ENCODE measurements at places on chromosomes 16 and 17.

GRCh38 chr16:81003610-81004460, 2.9 kb downstream of the CMC2 start:
- no peak for DNase-seq

GRCh38 chr17:43949781-43950180, 4.0 kb downstream of the PYY start:
- DNase-seq: no peak

DNA sequence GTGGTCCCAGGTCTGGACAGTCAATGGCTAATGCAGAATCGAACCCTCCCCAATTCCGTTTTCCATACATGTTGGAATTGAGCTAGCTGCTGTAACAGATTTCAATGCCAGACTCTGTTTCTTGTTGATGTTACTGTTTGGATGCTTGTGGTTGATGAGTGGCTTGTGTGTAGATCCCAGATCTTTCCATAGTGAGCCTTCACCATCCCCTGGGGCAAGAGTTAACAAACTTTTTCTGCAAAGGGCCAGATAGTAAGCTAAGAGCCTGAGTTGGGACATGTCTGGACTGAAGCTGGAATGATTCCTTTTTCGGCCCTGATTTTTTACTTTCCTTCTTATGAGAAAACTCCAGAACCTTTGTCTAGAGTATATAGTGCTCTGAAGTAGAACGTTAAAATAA, 296.3 kb downstream of the CPPED1 start:
- DNase-seq: no peak

GRCh38 chr17:48701864-48702532, 20.3 kb downstream of the PRAC1 start:
- DNase-seq: no peak

DNA sequence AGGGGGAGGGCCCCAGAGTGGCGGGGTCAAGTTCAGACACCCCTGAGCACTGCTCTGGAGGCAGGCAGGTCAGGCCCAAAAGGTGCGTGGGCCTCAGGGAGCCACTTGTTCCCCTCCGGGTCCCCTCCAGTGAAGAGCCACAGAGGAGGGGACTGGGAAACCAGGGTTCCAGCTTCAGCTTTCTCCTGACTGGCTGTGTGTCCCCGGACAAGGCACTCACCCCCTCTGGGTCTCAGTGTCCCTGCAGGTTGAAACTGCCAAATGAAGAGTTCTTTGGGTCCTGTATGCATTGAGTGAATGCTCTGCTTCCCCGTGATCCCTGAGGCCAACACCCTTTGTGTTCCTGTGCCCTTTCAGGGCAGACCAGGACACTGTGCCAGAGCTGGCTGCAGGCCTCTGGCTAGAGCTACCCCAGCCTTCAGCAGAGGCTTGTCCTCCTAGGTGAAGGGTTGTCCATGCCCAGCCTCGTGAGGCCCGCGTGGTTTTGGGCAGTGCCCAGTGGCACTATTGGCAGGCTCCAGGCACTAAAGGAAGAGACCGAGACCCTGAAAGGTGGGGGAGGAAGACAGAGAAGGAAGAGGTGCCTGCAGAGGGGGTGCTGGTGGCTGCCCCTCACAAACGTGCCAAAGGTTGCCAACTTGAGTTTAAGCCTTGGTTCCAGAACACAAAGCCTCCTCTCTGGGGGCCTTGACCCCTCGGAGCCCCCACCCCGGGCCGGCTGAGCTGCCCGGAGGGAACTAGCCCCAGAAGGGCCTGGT, 13.3 kb upstream of the WNT3 start:
- no peak for DNase-seq

DNA sequence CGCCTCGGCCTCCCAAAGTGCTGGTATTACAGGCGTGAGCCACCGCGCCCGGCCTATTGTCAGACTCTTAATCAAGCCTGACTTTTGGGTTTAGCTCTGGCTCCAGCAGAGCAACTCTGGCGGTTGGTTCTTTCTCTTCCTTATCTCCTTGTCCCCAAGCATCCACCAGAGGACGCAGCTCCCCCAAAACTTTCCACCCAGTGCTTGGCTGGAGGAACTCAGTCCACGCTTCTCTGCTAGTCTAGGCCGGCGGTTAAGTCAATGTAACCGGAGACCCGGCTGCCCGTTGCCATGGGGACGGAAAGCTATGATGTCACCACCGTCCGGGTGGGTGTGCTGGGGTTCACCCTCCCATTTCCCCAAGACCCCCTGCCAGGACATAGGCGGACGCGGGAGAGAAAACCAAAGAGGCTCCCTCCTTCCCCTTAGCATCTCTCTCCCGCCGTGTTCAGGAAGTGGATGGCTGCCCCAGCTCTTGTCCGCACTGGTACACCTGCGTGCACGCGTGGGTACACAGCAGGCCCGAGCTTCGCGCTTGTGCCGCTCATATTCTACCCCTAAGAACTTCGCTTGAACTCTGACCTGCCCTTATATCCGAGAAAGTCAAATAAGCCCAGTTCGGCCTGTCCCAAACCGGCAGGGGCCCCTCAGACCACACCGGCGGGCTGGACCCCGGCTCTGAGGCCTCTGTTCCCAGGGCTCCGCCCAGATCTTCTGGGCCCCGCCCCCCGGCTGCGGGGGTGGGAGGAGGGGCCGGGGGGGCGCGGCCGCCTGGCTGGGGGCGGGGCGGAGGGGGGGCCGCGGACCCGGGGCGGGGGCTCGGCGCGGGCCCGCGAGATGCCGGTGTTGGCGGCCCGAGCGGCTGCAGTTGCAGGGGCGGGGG, at the start of gene RND2:
TSS of gene RND2 (plus strand) at position 825 of the 883 bp plus-strand sequence. CDS start 117 bp downstream, outside the sequence.
- peak; percentile 94 for DNase-seq

GRCh38 chr17:43126911-43127290, 1.7 kb upstream of the BRCA1 start:
- DNase-seq: no peak

DNA sequence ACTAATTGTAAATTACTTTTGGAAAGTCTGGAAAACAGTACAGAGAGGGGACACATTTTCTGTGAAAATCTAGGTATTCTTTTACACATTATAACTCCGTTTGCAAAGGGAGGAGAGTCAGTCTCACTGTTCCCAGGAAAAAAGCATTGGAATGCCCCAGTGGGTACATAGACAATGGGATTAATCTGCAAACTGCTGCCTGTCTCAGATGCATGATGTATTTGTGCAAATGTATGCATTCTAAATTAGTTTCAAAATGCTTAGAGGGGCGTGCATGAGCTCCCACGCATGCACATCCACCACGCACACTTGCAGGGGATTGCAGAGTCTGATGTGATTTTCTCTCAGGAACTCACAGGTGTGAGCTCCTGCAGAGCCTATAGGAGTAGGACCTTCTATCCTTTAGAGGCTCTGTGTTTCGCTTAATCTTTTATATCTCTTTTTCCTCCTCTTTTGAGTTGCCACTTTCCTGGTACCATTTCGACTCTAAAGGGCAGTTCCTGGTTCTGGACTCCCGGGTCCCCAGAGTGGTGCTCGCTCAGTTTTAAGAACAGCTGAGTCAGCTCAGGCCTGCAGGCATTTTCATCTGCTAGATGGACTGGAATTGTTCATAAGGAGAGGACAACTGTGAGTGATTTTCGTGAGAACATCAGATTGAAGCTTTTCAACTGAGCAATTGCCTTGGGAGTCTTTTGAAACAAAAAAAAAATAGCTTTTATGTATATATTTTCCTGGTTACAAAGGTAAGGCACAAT, 1.1 kb downstream of the BCO1 start:
- DNase-seq: no peak

GRCh38 chr17:1865252-1866037, 35.6 kb downstream of the RPA1 start:
- no peak for DNase-seq

DNA sequence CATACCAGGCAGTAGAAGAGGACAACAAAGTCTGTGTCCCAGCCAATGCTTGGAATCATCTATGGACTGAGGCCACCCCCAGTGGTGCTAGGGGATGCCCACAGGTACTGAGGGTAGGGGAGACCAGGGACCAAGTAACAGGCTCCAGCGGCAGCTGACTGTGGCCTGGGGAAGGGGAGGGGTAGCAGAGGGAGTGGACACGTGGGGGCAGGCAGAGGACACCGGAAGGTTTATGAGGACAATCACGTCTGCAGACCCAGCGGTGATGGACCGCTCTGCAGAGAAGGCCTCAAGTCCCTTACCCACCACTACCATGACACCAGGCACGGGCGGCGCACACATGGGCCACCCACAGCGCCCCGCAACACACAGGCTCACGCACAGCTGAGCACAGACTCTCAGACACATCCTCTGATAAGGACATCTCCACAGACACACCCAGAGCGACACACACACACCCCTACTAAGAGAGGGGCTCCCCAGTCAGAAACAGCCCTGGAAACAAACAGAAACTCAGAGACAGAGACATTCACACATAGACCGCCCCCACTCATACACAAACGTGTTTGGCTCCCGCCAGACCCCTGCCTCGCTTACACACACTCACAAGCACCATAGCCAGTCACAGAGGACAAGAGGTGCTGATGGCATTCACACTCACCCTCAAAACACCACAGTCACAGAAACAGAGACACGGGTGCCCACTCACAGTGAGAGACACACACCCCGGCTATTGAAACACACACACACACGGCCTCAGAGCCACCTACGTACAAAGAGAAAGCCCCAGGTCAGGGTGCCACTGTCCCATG, 35.8 kb downstream of the SRCIN1 start:
- no peak for DNase-seq

DNA sequence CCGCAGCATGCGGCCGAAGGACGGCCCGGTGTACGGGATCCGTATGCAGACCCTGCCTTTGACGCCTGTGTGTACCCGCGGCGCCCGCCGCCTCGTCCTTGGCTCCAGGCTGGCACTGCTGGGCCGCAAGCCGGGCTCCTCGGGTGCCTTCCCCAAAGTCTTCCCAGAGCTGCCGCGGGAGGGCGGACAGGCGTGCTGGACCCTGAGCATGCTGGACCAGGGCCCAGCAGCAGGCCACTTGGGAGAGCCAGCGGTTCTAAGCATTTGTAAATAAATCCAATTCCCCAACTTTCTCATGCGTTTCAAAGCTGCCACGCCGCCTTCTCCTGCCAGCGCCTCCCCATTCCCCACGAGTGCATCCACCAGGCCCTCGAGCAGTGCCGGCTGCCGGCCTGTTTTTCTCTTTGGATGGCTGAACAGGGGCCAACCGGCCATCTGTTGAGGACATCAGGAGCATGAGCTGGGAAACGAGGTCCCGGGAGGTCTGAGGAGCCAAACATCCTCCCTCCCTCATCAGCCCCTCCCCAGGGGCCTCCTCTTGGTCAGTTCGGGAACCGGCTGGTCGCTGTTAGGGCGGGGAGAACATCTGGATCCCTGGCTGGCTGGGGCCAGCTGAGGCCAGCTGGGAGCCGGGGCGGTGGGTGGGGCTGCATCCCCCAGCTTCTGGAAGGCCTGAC, 20.5 kb upstream of the PABPN1L start:
- DNase-seq: no peak

GRCh38 chr17:79066963-79067362, 7.7 kb upstream of the ENGASE start:
- no peak for DNase-seq

DNA sequence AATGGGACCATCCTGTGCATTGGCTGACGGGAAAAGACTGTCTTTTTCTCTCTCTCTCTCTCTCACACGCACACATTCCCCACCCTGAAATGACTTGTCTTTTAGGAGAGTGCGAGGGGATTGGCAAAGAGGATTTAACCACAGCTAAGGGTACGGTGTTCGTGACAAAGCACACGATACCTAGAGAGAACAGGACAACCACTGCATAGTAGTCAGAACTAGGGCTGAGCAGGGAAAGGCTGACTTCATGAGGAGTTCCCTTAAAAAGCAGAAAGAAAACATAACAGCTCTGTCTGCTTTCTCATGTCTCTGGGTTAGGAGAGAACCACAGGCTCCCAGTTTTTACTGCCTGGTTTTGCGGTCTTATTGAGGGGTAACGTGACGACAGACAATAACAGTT, 742.8 kb upstream of the SOX9 start:
- DNase-seq: no peak

DNA sequence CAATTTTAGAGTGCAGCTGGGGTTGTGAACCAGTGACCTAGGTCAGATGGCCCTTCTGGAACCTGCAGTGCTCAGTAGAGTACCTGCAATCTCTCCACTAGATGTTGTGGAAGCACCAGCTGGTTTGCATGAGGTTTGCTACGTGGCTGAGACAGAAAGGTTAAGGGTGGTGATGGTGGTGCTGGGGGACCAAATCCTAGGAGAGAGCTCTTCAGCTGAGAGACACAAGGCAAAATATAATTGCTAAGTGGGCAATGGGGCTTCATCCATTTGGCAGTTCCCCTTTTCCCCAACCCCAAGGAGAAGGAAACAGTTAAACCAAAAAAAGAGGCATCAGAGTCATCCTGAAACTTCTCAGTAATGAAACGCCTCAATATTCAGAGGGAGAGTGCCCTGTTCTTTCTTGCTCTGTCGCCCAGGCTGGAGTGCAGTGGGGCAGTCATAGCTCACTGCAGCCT, 13.9 kb downstream of the ITPRIPL2 start:
- DNase-seq: no peak

DNA sequence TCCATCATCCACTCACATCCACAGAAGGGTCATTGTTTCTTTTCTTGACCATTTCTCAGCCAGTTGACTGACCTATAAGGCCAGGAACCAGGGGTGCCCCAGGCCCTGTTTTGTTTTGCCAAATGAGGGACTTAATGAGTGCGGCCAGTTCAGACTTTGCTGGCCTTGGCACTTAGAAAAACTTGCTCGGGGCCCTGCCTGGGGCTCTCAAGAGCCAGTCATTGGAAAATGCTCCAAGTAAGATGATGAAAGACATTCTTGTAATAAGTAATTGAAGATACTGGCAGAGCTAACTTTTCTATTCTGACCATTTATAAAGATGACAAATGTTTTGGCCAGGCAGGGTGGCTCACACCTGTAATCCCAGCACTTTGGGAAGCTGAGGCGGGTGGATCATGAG, 29.0 kb upstream of the CLEC18B start:
- no peak for DNase-seq

GRCh38 chr16:67256701-67257230, 8.0 kb downstream of the SLC9A5 start:
- no peak for DNase-seq
